ENCODE measurements at places on chromosomes 13 and 19.

GRCh38 chr19:11504502-11505031 is 1.1 kb downstream of the ZNF653 start:
- no peak for DNase-seq

GRCh38 chr19:3389876-3390371 is 23.5 kb downstream of the NFIC start:
- no peak for DNase-seq

GRCh38 chr13:26910754-26911465 is 150.3 kb upstream of the GPR12 start:
- no peak for DNase-seq

- DNase-seq, result no peak
Observed at GRCh38 chr13:113555141-113555540, 29.4 kb upstream of the TFDP1 start.

- DNase-seq, result peak; percentile 71
Observed at GRCh38 chr19:54179921-54180461, 7.0 kb upstream of the TMC4 start.

DNA sequence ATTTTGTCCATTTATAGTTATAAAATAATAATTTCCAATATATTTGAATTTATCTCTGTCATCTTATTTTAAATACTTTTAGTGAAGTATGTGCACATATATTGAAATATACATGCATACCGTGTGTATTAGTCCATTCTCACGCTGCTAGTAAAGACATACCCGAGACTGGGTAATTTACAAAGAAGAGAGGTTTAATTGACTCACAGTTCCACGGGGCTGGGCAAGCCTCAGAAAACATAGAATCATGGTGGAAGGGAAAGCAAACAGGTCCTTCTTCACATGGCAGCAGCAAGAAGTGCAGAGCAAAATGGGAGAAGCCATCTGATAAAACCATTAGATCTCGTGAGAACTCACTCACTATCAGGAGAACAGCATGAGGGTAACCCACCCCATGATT is 37.6 kb upstream of the FFAR2 start:
- DNase-seq, result no peak

- DNase-seq, result no peak
Observed at GRCh38 chr13:20241593-20241992, 9.5 kb upstream of the GJB6 start.

DNA sequence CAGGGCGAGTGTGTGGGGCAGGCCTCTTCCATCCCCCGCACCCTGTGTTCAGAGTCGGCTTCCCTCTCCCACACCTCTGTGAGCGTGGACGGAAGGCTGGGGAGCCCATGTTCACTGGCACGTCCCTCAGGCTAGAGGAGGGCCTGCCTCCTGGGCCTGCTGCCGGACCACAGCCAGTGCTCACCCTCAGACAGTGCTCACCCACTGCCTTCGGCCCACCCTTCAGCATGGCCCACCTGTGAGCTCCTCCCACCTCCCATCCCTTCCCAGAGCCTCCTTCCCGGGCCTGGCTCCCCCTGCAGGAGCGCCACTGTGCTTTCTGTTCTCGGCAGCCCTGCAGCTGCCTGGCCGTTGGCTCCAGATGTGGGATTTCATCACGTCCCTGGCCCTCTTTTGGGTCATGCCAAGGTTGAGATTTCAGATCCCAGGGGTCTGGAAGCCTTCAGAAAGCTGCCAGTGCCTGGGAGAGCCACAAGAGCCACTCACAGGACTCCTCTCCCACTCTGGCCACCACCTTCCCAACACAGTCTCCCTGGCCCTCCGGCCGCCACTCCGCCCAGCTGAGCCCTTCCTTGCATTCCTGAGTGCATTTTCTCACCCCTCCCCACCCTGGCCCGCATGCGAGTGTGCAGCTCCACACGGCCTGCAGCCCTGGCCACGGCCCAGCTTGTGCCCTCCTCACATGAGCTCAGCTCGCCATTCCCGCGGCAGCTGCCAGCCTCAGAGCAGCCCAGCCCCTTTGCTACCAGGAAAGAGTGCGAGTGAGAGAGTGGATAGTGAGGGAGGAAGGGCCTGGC is 25.3 kb downstream of the CAPN12 start:
- DNase-seq, result peak; percentile 28

DNA sequence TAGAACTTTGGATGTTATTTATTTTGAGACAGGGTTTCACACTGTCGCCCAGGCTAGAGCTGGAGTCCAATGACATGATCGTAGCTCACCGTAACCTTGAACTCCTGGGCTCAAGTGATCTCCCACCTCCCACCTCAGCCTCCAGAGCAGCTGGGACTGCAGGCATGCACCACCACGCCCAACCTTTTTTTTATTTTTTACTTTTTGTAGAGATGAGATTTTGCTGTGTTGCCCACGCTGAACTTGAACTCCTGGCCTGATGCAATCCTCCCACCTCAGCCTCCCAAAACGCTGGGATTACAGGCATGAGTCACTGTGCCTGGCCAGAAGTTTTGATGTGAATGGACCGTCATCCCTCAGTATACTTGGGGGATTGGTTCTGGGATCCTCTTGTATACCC is 13.7 kb downstream of the ANKRD27 start:
- no peak for DNase-seq

GRCh38 chr19:656751-657559 is 6.1 kb downstream of the RNF126 start:
- DNase-seq, result no peak

DNA sequence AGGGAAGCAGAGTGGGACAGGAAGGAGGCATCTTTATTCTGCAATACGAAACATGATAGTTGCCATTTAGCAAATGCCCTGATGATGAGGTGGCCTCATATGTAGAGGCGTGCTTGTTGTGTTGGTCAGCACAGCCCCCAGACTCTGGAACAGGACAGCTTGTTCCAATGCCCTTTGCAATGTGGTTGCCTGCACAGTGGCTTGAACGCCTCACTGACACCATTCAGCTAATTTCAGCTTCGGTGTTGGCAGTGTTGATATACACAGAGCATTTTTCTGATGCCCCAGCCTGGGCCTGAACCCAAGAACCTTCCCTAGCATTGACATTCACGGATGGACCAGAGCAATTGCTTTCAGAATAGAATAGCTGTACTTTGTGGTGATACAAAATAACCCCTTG is 133.3 kb downstream of the HS6ST3 start:
- DNase-seq, result no peak

GRCh38 chr13:33849211-33849610 is 31.3 kb downstream of the RFC3 start:
- DNase-seq, result no peak

DNA sequence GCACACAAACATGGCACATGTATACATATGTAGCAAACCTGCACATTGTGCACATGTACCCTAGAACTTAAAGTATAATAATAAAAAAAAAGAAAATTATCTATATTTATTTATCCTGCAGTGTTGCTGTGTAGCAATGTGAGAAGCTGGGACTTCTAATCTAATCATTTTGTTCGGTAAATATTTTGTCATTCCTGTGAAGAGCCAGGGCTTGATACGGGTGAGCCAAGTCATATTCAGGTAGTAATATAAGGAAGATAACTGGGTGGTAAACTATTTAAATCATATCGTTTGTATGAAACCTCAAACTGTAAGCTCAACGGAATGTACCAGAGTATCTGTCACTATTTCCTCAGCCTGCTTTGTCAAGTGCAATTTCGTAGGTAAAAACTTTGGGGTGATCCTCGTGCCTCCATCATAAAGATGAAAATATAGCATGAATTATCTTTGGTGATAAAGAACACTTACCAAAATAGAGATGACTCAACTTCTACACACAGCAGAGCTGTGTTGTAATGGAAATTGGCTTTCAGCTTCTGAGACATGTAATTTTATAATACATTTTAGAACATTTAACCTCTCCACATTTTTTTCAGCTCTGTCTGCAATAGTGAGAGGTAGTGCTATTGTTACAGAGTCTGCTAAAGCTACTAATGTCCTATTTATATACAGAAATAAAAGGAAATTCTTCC is 92.9 kb downstream of the PCDH9 start:
- DNase-seq, result no peak

- DNase-seq, result no peak
Observed at GRCh38 chr19:30699871-30700280, 327.7 kb downstream of the ZNF536 start.

GRCh38 chr19:42919757-42920079 is 2.0 kb upstream of the PSG6 start:
- no peak for DNase-seq

DNA sequence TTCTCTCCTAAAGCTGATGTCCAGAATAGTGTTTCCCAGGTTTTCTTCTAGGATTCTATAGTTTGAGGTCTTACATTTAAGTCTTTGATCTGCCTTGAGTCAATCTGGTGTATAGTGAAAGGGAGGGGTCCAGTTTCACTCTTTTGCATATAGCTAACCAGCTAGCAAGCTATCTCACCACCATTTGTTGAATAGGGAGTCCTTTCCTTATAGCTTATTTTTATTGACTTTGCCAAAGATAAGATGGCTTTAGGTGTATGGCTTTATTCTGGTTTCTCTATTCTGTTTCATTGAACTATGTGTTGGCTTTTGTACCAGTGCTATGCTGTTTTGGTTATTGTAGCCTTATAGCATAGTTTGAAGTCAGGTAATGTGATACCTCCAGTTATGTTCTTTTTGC is 1386.1 kb downstream of the SLITRK5 start:
- no peak for DNase-seq

GRCh38 chr13:93794197-93794885 is 567.7 kb downstream of the GPC6 start:
- DNase-seq, result no peak

GRCh38 chr19:55606817-55607216 is 1.4 kb downstream of the ZNF865 start:
- no peak for DNase-seq

DNA sequence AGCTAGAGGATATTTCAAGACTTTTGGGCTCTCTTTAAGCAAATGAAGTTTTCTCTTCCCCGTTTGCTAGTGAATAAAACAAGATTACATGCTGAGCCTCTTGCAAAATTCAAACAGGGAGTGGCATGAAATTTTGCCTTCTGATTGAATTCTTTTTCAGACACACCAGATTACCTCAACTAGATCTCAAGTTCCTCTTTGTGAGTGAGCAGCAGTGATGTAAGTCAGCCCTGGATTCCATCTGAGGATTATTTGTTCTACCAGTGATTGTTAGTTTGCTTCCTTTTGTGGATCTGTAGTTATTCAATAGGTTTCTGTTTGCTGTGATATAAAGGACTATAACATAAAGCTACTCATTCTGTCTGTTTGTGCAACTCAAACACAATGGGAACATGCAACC is 407.7 kb downstream of the LMO7 start:
- DNase-seq, result no peak

- no peak for DNase-seq
Observed at GRCh38 chr13:111255228-111255790, 65.1 kb upstream of the TEX29 start.

GRCh38 chr19:2533686-2534422 is 57.9 kb downstream of the GADD45B start:
- no peak for DNase-seq

DNA sequence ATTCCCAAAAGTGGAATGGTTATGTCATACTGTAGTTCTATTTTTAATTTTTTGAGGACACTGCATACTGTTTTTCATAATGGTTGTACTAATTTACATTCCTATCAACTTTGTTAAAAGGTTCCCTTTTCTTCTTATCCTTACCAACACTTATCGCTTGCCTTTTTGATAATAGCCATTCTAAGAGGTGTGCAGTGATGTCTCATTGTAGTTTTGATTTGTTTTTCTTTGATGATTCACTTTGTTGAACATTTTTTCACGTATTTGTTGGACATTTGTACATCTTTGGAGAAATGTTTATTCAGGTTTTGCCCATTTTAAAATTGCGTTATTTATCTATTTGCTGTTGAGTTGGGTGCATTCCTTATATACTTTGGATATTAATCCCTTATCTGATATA is 188.8 kb upstream of the SPRY2 start:
- DNase-seq, result no peak

GRCh38 chr13:114020750-114021463 is 47.0 kb upstream of the C13orf46 start:
- DNase-seq, result no peak

DNA sequence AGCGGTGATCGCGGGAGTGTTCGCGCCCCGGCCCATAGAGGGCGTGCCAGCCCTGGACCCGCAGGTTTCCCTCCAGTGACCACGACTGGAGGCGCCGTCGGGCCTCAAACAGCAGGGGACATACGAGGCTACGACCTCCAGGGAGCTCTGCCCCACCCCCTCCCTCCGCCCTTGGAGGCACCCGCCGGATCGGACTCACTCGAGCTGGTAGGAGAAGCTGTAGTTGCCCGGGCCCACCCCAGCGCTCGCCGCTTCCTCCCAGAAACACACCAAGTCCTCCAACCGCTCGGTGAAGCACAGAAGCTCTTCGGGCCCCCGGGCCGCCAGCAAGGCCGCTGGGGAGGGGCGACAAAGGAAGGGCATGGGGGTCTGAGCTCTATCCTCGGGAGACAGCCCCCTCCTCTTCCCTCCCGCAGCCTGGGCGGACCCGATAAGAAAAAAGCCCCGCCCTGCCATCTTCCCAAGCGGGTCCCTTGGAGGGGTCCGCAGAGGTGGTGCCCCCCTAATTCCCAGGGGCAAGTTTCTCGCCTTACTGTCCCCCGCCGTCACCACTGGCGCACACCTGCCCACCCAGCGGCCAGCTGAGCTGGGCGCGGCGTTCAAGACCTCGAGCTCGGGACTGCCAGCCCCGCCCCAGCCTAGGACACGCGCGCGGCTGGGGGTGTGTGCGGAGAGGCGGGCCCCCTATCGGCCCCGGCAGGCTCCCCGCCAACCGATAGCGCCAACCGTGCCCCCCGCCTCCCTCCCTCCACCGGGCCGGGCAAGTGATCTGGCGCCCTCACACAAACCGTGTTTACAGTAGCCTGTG is 1.0 kb downstream of the EPOR start:
- DNase-seq, result peak; percentile 33

GRCh38 chr19:13926715-13927114 is 11.5 kb downstream of the PODNL1 start:
- DNase-seq, result no peak

DNA sequence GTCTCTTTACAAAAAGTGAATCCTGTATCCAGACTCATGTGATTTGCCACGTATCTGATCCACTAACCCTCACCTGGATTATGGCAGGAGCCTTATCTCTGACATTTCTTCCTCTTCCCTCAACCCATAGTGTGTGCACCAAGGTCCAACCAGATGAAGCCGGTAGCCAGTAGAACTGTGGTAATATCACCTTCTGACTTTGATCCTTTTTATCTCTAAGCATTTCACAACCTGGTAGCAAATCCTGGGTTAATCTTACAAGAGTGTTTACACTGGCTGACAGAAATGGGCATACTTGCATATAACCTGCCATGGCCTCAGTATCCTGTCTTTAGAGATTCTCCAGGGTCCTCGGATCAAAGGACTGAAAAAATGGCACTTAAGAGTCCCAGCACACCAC is 1.9 kb downstream of the ZNF417 start:
- DNase-seq, result no peak

GRCh38 chr19:33740811-33741396 is 55.8 kb upstream of the KCTD15 start:
- DNase-seq, result no peak
